Thyroid gland (tissue), 4 donors: ENCODE measurements at places on chromosomes 11 and 22.

DNA sequence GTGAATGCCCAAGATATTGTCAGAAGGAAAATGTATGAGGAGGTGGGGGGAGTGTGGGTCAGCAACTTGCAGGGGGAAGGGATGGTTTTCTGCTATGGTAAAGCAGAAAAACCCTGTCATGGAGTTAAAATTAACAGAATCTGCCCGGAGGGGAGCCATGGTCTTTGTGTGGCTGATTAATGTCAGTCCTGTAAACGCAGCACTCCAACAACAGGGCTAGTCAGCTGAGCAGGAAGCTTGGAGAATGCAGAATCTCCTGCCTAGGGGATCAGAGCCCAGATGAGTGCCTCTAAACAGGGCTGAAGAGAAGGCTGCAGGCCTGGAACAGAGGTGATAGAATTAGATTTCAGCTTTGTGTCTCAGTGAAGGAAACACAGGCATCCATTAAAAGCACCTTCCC lies 140.9 kb upstream of the MTNR1B start:
- DNase-seq: no peak

- no peak for DNase-seq
Measured at GRCh38 chr11:5713695-5714094, 22.6 kb upstream of the OR56B1 start.

DNA sequence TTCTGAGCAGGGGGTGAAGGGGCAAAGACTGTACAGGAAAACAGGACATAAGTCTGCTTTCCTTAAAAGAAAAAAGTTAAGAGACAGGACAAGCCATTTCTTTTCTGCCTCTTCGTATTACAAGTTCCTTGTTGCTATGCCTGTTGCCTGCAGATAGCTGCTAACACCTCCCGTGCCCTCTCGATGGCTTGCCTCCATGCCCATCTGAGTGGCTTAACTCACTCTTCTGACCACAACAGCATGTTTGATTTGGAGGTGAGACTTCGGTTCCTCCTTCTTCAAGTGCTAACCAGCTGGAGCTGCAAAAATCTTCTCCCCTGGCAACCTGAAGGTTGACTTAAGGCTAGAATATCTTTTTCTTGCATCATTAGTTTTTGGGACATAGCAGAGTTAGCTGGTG lies 103.1 kb downstream of the PRR5L start:
- DNase-seq: peak; percentile 17

DNA sequence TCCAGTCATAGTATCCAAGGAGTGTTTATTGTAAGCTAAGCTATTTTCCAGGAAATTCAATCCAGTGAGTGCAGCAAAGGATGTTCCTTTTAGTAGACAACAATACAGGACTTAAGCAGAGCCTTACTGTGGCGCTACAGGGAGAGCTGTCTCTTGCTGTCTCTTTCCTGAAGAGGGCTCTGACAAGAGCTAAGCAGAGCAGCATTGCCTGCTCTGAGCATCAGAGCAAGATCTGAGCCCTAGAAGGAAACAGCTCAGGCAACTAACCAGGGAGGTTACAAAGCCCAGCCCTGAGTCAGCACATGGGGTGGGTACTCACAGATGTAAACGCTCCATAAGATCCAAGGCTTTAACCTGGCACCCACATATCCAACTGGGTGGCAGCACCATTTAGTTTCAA lies 8.0 kb downstream of the LAYN start:
- no peak for DNase-seq

- DNase-seq: no peak
Measured at GRCh38 chr11:92046103-92046502, 178.5 kb upstream of the FAT3 start.

- no peak for DNase-seq
Measured at GRCh38 chr11:27410272-27410671, 47.3 kb upstream of the CCDC34 start.

GRCh38 chr11:125279676-125280418 lies 115.3 kb downstream of the PKNOX2 start:
- no peak for DNase-seq

DNA sequence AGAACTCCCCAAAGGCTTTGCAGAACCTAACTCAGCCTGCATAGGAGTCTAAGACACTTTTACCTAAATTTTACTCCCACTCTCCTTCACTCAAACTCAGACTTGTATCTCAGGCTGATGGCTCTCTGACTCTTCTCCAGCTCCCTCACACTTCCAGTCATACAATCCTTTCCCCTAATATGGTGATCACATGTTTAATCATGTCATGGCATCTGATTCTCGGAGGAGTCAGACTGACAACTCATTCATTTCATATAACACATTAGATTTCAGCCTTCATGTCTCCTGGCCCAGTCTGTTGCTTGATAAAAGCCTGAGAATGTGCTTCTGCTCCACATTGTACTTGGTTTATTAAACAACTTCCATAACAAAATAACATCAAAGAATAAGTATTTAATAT lies 1503.9 kb upstream of the TENM4 start:
- no peak for DNase-seq

- DNase-seq: peak; percentile 63
Measured at GRCh38 chr22:31248965-31249958, 37.2 kb downstream of the LIMK2 start.

DNA sequence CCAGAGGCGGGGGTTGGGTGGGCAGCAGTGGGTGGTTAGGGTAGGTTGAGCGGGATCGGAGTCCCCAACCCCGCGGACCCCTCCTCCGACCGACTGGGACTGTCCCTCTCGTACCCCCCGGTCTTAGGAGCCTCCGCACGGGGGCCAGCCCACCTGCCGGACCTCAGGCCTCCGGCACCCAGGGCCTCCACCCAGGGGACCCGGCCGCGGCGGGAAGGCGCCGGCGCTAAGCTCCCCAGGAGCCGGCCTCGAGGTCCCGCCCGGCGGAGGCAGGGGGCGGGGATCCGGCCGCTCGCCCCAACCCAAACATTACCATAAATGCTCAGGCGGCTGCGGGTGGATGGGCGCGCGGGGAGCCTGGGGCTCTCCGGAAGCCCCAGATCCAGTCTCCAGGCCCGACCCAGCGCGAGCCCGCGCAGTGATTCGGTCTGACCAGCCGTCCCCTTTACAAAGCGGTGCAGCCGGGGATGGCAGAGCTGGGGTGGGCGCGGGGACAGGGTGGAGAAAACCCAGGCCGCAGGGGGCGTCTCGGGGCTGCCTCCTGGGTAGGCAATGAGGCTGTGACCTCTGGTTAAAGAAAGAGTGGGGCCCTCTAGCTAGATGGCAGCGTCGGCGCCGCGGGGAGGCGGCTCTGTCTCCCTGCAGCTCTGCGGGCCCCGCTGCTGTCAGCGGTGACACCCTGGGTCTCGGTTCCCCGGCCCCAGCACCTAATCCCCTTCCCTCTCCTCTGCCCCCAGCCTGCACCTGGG lies 4.0 kb upstream of the MCAM start:
- no peak for DNase-seq

DNA sequence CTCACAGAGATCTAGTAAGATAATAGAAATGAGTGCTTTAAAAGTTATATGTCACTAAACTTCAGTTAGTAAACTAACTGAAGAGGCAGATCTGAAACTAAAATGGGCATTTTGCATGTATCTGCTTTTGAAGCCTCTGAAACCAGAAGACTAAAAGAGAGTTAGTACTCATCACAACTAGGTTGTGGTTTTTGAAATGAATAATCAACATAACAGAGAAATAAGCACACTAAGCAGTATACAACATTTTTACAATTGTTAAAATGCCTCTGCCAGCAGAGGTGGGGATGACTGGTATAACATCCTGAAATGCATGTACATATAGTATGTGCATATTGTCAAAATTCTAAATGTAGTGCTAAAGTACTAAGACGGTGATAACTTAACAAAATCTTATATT lies 564.5 kb downstream of the DLG2 start:
- DNase-seq: no peak

DNA sequence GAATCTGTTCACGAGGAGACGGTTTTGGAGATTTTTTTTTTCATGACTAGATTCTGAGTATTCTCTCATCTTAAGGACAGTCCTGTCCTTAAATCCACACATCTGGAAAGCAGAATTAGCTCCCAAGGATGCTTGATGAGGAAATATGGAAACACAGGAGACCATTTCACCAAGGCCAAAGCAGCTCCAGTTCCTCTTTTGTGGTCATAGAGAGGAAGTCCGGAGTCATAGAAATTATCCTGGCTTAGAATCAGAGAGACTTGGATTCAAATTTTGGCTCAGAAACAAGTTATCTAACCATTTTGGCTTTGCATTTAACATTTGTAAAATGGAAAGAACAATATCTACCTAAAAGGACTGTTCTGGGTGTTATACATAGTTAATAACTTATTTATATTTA lies 7.3 kb upstream of the TEAD1 start:
- DNase-seq: no peak

DNA sequence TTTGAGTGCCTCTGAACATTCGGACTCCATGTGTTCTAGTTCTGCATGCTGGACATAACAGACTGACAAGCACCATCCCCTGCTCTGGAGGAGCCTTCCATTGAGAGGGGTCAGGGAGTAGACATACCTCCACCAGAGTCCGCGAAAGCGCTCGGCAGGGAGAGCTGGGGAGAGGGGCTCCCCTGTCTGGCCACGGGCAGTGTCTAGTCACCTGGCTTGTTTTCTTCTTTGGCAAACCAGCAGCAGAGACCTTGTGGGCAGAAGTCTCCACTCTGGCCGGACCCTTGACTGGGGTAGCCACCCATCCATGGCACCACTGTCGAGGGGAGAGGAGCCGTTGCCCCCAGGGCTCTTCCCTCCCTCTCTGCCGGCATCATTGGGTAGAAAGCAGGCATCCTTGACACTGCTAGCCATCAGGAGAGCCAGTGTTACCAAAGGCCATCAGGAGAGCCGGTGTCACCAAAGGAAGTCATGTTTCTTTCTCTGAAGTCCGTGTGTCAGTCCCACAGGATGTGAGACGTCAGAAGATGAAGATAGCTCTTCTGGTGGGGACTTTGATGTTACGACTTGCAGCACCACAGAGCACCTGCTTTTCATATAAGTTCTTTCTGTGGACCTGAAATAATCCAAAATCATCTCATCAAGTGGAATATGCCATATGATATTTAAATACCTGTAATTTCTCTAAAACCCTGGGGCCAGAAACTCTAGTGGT lies 305.6 kb downstream of the TBC1D22A start:
- no peak for DNase-seq

- no peak for DNase-seq
Measured at GRCh38 chr22:50678651-50679521, 6.3 kb downstream of the SHANK3 start.

GRCh38 chr11:93491973-93492372 lies 51.2 kb downstream of the SMCO4 start:
- DNase-seq: no peak

- DNase-seq: no peak
Measured at GRCh38 chr11:15692739-15693138, 578.0 kb downstream of the INSC start.

- no peak for DNase-seq
Measured at GRCh38 chr22:48576333-48577013, 1251.2 kb downstream of the BRD1 start.

DNA sequence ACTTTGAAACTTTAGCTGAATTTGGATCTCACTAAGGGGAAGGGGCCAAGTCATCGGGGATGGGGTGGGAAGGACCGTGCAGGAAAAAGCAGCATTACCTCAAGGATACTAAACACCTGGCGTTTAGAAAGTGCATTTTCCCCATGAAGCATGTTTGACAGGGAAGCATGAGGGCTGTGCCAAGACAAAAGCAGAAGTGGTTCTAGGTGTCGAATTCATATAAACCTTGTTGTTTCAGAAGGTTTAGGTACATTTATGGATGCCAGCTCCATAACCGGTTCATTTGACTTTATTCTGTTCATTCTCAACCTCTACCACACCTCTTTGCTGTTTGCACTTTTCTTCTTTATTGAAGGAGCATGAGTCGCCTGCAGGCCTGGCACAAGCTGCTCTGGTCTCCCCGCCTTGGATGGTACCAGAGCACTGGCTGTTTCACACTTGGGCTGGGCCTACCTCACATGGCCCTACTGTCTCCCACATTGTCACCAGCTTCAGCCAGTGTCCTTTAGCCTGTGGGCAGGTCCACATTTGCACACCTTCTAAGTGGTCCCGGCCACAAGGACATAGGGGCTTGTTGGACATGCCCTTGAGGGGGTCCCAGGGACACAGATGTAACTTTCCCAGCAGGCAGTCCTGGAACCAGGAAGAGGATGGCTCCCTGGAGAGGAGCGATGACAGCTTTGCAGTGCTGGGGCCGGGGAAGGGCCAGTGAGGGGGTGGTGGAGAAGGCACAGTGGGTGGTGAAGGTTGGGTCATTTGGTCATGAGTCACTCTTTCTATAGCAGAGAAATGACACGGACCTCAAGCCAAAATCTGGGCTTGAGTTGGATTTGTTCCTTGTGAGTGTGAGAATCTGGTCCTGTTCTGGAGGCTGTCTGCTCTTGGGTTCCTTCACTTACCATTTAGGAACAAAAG lies 3.2 kb upstream of the ST14 start:
- DNase-seq: no peak

GRCh38 chr11:44940835-44941234 lies 9.8 kb downstream of the TP53I11 start:
- no peak for DNase-seq

DNA sequence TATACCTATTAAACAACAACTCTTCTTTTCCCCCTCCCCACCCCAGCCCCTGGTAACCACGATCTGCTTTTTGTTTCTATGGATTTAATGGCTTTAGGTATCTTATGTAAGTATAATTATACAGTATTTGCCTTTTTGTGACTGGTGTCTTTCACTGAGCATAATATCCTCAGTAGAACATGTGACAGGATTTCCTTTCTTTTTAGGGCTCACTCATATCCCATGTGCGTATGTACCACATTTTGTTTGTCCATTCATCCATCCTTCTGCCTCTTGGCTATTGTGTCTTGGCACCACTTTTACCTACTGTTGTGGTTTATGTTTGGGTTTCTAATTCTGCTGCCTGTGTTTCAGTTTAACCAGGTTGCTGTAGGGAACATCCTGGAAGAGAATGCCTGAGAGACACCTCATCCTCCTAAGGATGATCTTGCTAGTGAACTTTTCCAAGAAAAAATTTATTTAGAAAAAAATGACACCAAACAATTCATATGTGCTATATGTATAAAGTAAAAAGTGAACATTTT lies 77.6 kb upstream of the SESN3 start:
- DNase-seq: no peak

- peak; percentile 56 for DNase-seq
Measured at GRCh38 chr11:123536690-123537437, 106.8 kb downstream of the GRAMD1B start.

DNA sequence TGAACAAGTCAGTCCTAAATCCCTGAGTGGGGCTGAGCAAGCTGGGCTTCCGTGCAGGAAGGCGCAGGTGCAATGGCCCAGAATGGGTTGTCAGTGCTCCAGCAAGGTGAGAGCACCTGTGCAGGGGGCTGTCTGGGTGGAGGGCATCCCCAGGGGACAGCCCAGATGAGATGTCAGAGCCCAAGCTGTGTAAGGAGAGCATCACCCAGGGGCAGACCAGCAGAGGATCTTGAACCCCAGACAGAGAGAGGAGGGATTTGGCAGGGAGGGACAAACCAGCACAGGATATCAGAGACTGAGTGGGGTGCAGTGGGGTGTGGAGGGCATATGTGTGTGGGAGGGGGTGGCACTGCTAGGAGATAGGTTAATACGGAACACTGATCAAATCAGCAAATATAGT lies 114.9 kb upstream of the TMEM45B start:
- no peak for DNase-seq
